ENCODE measurements at places on chromosomes 3 and 15.

GRCh38 chr3:124467980-124468902 lies 262.0 kb upstream of the UMPS start:
- DNase-seq: no peak

GRCh38 chr3:139104062-139104461 lies 59.4 kb upstream of the PRR23C start:
- no peak for DNase-seq

DNA sequence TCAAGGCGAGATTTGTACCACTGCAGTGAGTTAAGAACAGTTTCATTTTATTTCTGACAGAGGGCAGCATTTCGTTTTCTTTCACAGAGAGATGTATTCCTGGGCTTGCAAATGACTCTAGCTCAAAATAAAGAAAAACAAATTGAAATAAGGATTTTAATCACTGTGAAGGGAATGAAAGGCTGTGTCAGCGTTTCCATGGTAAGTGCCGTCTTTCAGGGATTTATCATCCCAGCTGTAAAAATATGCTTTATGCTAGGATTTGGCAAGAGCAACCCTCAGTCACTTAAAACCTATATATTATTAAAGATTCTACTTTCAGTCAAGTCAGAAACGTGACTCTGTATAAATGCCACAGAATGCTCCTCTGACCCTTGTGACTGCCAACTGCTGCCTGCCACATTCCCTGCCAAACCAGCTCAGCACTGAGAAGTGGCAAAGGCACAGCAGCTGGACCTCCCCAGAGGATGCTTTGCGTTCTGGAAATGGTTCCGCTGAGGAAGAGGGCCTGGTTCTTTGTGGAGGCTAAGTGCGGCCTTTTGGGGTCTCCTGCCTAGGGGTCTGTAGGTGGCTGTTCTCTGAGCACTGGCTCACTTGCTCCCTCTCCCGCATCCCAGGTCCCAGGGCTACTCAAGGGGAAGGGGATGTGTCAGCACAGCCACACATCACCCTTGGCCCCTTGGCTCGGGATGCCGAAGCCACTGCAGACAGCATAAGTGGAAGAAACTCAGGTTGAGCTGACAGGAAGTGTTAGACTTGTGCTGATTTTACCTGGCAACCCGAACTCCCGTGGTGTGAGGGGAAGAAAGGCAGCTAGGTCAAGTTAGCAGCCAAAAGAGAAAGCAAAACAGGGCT lies 56.6 kb upstream of the POMGNT2 start:
- DNase-seq: peak; percentile 68

GRCh38 chr3:133644768-133645167 lies 17.0 kb downstream of the TOPBP1 start:
- DNase-seq: no peak

GRCh38 chr3:51673181-51673801 lies 2.2 kb downstream of the TEX264 start:
- no peak for DNase-seq

- DNase-seq: no peak
Observed at GRCh38 chr3:158735296-158736033, 3.2 kb upstream of the RARRES1 start.

DNA sequence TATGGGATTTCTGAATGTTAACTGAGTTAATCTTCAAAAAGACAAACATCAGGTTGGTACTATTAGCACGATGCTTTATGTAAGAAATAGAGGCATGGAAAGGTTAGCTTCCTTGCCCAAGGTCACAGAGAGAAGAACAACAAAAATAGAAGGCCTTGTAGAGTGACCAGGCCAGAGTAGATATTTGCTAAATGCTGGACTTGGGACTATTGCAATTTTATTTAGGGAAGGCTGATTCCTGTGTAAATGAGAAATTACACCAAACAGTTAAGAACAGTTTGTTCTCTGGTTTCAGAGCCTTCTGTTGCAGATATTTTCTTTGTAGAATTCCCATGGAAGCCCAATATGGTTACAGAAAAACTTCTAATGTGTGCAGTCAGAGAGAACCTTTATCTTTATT lies 16.4 kb upstream of the SLITRK3 start:
- no peak for DNase-seq

GRCh38 chr3:150556792-150557191 lies 10.2 kb downstream of the EIF2A start:
- DNase-seq: no peak

DNA sequence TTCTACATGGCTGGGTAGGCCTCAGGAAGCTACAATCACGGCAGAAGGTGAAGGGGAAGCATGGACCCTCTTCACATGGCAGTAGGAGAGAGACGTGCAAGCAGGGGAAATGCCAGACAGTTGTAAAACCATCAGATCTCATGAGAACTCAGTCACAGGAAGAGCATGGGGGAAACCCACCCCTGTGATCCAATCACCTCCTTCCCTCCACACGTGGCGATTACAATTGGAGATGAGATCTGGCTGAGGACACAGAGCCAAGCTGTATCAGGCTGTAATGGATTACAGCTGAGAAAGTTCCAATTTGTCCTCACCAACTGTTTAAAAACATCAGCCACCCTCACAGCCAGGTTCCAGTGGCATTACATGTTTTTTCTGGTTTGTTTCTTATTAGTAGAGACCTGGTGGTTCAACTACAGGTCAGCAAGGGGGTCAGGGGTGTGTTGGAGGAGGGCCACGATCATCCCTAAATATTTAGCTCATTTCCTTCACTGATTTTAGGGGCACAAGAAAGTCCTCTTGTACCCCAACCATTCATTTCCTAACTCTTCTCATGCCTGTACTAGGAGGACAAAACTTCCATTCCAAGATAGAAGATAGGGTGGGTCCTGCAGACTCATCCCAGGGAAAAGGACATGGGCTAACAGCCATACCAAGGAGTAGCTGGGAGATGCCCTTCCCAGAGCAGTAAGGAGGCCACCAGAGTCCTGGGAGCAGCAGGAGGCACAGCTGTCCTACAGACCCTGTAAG lies 54.4 kb downstream of the ANXA2 start:
- no peak for DNase-seq

DNA sequence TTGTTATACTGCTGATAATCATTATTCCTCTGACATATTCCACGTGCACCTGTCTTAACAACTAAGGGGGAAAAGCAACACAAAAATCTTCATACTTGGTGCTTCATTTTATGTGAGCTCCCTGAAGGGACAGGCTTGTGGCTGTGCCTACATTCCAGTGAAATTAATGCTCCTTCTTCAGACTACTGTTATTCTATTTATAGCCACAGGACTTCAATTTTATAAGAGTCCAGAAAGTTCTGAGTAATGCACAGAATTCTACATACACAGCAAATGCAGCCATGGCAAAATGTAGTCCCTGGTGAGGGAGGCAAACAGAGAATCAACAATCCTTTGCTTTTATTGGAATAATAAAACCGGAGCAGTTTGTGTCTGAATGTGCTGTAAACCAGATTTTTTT lies 417.1 kb downstream of the RBMS3 start:
- DNase-seq: no peak

DNA sequence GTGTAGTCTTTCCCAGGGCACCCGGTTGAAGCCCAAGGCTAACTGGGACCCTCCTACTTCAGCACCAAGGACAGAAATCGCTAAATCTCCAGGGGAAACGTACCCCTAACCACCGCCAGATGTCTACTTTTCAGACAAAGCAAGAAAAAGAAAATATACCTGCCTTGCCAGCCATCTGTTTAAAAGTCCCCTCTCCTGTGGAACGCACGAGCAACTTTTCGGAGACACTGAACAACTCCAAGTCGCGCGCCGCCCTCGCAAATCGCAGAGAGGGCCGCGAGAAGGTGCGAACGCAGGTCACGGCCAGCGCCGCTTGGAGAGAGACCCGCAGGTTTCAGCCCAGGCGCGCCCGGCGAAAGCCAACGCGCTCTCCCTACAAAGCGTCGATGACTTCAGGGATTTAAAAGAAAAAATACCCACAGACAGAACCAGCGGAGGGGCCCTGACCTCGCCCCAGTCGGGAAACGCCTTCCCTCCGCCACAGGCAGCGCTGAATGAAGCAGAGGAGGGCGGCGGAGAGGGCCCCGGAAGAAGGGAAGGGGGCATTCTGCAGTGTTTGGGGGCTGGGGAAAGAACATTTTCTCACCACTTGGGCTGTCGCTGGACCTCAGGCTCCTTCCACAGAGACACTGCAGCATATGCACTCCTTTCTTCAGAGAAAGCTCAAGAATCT lies 213.1 kb downstream of the FGF12 start:
- DNase-seq: no peak

DNA sequence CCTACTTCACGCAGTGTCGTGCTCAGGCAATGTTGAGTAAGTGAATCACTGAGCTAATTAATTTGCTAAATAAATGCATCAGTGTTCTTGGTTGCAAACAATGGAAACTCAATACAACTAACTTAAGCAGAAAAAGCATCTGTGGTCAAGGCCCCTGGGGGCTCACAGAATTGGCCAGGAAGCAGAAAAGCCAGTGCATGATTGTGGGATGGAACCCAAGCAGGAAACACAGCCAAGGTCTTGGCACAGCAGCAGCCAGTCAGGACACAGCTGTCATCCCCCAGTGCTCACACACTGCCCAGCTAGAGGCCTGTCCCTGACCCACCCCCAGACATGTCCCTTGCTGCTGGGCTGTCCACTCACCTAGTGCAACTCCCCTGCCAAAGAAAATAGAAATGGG lies 85.9 kb downstream of the AQP9 start:
- DNase-seq: no peak

DNA sequence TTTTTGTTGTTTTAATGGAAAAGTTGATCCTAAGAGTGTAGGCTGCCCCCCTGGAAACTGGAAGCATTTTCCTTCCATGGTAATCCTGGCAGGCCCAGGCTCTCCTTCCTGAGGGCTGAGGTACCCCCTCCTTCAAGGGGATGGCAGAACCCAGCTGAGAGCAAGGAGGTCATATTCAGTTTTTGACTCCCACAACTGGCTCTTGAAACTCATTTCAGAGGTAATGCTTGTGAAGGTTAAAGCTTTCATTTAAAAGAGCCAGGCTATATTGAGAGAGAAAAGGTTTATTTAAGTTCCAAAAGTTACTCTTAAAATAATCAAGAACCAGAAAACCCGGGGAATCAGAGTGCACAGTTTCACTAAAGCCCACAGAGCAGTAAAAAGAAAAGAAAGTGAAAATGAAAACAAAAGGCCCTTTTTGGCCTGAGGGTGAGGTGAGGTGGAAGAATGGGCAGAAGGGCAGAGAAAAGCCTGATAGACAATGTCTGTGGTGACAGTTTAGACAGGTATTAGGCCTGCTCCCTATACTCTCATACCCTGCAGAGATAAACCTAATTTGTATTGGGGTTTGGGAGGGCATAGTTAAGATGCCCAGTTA lies 47.0 kb upstream of the RBP1 start:
- DNase-seq: no peak

DNA sequence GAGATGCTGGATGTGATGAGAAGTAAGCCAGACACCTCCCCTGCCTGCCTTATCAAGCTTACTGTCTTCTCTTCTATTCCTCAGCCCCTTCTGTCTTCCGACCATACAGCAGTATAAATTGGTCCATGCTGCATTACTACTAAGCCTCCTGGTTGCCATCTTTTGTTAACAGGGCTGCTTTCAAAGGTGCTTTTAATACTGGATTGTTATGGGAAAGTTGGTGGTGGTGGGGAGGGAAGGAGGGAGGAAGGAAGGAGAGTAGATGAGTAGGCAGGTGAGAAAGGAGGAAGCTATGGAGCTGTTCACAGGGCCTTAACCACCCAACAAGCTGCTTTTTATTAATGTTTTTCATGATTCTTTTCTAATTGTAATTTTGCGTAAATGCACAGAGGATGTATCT lies 114.9 kb downstream of the SLC25A26 start:
- DNase-seq: no peak

- no peak for DNase-seq
Observed at GRCh38 chr15:99437315-99438223, 128.2 kb upstream of the MEF2A start.

DNA sequence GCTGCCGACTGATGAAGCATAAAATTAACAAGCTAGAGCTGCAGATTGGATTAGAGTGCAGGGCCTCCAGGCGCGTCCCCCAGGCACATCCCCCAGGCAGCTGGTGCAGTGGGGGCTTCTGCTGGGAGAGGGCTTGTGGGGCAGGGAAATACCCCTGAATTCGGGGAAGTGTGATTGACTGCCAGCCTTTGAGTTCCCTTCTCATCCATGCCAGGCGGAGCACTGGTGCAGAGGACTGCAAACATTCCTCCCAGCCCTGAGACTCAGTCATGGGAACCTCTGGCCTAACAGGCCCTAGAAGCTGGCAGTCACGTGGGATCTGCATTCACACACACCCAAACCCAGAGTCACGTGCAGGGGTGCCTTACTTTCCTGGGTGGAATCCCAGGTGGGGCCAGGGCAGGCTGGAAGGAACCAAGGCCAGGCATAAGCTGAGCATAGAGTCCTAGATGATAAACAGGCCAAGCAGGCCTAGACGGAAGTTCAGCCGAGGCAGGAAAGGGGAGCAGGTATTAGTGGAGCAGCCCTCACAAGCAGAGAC lies 46.2 kb upstream of the SEC22A start:
- DNase-seq: no peak

All from CD4-positive, alpha-beta T cell treated with Interleukin-10 for 1 hour (primary cell).